ENCODE measurements at places on chromosomes 4 and X.

- DNase-seq = no peak
Observed at GRCh38 chrX:49242545-49243066, 7.3 kb downstream of the CCDC22 start.

DNA sequence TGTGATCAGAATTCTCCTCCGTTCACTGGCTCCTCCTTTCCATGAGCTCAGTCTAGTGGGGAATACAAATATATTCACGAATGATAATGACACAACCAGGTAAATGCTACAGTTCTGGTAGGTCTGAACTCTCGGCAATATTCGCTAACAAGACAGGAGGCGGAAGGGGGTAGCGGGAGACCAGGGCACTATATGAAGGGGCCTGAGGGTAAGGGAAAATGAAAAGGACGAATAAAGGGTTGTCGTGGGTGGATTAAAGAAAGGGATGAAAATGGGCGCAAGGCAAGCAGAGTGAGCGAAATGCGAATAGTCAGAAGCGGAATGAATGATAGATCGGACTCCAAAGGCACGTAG is 743 bp downstream of the NKAP start:
- DNase-seq = no peak

- peak; percentile 30 for DNase-seq
Observed at GRCh38 chrX:151680805-151681204, 14.5 kb upstream of the PRRG3 start.

- no peak for DNase-seq
Observed at GRCh38 chrX:38313190-38313589, 14.1 kb downstream of the RPGR start.

DNA sequence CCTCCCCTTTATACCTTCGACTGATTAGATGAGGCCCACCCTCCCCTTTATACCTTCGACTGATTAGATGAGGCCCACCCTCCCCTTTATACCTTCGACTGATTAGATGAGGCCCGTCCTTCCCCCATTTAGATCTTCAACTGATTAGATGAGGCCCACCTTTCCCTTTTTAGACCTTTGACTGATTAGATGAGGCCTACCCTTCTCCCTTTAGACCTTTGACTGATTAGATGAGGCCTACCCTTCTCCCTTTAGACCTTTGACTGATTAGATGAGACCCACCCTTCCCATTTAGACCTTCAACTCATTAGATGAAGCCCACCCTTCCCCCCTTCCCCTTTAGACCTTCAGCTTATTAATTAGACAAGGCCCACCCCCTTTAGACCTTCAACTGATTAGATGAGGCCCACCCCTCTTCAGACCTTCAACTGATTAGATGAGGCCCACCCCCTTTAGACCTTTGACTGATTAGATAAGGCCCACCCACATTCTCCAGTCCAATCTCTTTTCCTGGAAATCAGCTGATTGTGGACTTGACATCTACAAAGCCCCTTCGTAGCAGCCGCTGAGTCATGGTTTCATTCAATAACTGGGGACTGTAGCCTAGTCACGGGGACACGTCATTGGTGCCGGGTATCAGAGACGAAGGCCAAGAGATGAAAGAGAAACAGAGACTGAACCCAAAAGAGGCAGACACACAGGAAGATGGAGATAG is 28.8 kb upstream of the IL3RA start:
- no peak for DNase-seq

DNA sequence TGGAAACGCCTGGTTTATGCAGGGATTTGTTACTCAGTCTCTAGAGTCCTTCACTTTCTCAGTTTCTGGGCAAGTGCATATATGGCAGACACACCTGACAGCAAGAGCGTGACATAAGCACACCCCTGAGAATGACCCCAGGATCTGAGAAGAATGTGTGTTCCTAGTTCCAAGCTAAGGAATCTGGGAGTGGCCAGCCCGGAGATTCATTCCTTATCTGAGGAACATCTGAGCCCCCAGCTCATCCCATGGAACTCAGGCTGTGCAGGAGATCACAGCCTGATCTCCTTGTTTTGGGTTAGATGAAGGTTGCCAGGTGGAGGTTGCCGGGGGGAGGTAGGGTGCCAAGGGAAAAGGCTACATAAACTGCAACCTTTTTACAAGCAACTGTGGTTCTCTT is 23.8 kb upstream of the KIAA0232 start:
- no peak for DNase-seq

GRCh38 chrX:287670-288069 is 6.5 kb downstream of the PLCXD1 start:
- DNase-seq = no peak

GRCh38 chrX:153384390-153384789 is 16.8 kb downstream of the PNMA6E start:
- no peak for DNase-seq

Measured in stimulated activated CD4-positive, alpha-beta T cell treated with anti-CD3 and anti-CD28 coated beads, Interleukin-15, amount 100 ng/mL, for 1 hour (primary cell).